HCEC 1CT (cell line): ENCODE measurements at places on chromosomes 5 and 9.

DNA sequence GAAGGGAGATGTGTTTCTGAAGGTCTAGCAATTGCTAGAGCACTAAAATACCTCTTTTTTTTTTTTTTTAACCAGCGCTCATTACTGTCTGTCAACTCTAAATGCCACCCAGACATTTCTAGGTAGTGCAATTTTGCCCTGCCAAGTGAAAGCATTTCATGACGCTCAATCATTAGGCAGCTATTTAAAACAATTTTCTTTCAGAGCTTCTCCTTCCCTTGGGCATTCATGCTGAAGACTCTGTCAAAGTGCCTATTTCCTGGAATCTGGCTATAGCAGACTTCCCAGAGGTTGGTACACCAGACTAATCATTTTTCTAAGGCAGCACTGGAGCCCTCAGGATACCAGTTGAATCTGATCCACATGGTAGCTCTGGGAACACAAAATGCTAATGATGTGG lies 97.0 kb upstream of the ANKRD55 start:
- DNase-seq: no peak

GRCh38 chr9:126809068-126809467 lies 4.2 kb downstream of the ZBTB43 start:
- DNase-seq: peak; percentile 77

GRCh38 chr9:34744295-34745221 lies 34.6 kb upstream of the CCL21 start:
- peak; percentile 76 for DNase-seq

GRCh38 chr9:126516936-126517832 lies 96.5 kb upstream of the LMX1B start:
- peak; percentile 34 for DNase-seq
